Stimulated activated CD8-positive, alpha-beta memory T cell treated with anti-CD3 and anti-CD28 coated beads, Interleukin-7, amount 100 ng/mL, for 4 hours (primary cell): ENCODE measurements at places on chromosomes 3 and 15.

GRCh38 chr3:125322166-125322565 lies 53.0 kb downstream of the ZNF148 start:
- no peak for DNase-seq

- no peak for DNase-seq
These were observed 15.4 kb upstream of the BTLA start for GRCh38 chr3:112514527-112515128.

DNA sequence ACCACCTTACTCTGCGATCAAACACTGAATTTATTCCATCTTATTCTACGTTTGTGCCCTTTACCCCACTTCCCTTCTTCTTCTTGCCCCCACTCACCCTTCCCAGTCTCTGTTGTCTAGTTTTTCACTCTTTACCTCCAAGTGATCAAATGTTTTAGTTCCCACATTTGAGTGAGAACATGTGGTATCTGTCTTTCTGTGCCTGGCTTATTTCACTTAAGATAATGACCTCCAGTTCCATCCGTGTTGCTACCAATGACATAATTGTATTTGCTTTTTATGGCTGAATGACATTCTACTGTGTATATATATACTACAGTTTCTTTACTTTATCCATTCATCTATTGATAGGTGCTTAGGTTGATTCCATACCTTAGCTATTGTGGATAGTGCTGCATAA lies 78.8 kb downstream of the PDCD6IP start:
- no peak for DNase-seq

- DNase-seq = no peak
These were observed 5.2 kb downstream of the HTR3C start for GRCh38 chr3:184058029-184058428.

GRCh38 chr15:68337826-68338225 lies 60.3 kb downstream of the FEM1B start:
- DNase-seq = no peak

DNA sequence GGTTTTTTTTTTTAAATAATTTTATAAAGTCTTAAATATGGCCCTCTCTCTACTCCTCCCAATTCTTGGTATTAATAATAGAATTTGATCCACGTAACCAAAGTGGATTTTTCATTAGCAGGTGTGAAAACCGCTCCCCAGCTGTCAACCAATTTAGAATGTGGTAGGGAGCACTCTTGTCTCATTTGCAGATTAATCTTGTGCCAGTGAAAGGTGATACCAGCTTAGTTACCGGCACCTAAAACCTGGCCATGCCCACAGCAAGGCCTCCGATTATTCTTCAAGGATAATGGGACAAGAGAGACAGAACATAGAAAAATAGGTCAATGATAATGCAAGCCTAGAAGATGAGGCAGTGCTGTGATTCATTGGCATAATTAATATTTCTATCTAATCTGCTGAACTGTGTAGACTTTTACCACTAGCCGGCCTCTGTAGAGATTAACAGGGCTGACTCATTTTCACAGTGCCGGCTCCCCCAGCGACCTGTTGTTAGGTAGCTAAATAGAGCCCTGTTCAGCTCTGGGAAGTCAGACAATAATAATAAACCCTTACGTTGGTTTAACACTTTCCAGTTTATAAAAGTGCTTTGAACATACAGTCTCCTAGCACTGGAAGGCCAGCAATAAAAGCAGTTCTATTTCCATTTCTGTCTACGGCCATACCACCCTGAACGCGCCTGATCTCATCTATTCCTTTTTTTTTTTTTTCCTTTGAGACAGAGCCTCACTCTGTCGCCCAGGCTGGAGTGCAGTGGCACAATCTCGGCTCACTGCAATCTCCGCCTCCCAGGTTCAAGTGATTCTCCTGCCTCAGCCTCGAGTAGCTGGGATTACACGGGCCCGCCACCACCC lies 102.9 kb downstream of the SHQ1 start:
- no peak for DNase-seq

DNA sequence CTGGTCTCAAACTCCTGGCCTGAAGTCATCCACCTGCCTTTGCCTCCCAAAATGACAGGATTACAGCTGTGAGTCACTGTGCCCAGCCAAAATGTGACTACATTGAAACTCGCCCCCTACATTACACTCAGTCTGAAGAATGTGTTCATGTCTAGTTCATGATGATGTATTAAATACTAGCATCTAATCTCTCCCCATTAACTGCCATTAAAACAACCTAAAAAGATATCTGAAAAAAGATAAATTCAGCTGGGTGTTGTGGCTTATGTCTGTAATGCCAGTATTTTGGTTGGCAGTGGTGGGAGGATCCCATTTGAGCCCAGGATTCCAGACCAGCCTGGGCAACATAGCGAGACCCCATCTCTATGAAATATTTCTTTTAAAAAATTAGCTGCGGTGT lies 159.4 kb downstream of the PCCB start:
- DNase-seq = no peak

DNA sequence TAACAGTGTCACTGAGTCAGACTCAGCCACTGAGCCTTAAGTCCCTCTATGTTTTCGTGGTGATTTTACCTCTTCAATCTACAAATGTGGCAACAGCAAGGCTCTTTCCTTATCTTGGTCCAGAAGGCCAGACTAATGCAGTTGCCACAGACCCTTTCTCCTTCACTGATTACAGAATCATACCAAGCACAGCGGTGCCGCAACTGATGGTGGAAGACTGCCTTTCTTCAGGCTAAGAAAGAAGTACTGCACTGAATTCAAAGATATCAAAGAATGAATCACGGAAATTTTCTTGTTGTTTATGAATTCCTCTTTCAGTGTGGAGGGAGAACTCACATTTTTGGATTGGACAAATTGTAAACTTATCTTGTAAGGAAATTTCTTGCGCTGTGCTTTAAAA lies 18.6 kb downstream of the DCP1A start:
- DNase-seq = no peak

- DNase-seq = no peak
These were observed 13.2 kb downstream of the NR1I2 start for GRCh38 chr3:119794971-119795612.

- no peak for DNase-seq
These were observed 20.0 kb downstream of the GPD1L start for GRCh38 chr3:32126305-32127015.

GRCh38 chr3:99700631-99701268 lies 62.4 kb downstream of the COL8A1 start:
- DNase-seq = no peak

DNA sequence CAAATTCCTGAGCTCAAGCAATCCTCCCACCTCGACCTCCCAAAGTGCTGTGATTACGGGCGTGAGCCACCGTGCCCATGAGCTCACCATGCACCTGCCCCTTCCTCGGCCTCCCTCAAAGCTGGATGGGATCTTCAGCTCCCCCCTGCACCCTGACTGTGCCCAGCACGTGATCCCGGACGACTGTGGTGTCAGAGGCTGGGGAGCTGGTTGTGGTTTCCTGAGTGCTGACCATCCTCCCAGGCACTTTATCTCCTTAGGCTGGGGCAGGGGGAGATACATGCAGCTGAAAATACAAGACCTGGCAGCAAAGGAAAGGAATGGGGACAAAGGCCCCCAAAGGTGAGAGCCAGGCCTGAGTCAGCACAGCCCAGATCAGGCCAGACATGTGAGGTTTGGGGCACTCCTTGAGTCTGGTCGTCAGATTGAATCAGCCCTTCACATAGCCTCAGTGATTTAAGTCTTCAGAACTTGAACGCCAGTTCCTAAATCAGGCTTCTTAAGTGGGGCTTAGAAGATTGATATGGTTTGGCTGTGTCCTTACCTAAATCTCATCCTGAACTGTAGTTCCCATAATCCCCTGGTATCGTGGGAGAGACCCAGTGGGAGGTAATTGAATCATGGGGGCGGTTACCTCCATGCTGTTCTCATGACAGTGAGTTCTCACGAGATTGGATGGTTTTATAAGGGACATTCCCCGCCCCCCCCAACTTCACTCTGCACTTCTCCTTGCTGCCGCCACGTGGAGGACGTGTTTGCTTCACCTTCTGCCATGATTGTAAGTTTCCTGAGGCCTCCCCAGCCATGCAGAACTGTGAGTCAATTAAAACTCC lies 35.8 kb downstream of the PRKCD start:
- DNase-seq = peak; percentile 4

DNA sequence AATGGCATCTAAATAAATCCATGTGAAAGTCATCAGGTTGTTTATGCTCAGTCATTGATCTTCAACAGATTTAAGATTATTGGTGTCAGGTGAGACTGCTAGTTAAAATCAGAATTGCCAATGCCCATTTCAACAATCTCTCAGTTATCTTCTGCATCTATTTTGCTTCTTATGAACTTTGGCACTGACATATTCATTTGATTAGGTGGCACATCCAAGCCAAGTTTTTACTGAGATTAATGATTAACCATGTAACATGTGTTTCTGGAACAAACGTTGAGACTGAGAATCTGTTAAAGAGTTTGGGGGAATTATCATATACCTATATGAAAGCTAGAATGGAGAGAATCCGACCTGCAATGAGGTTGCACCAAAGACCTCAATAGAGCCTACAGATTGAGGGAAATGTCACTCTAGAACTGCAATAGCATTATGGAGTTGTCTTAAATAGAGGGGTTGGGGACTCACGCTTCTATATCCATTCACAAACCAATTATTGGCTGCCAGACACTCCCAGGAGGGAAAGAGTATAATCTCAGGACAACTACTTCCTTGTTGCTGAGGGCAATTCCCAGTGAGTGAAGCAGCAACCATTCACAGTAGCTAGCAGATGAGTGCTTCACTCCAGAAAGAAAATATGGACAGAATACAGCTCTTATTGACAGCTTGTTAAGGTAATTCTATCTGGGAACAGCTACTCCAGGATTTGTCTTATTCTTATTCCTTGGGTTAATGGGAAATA lies 891.3 kb downstream of the SQOR start:
- DNase-seq = no peak

DNA sequence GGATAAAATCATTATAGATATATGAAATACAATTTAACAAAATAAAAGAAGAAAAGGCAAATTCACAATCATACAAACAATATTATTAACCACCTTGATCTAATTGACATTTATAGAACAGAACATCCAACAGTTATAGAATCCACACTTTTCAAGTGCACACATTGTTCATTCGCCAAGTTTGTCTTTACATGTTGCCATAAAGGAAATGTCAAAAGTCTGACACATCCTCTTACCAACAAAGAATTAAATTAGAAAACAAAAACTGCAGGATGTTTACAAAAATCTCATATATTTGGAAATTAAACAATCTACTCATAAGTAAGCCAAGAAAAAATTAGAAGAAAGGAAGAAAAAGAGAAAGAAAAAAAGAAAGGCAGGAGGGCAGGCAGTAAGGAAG lies 909.2 kb upstream of the EPHA6 start:
- DNase-seq = no peak

GRCh38 chr3:44120721-44121582 lies 120.7 kb upstream of the TOPAZ1 start:
- DNase-seq = no peak

GRCh38 chr3:191750618-191751017 lies 289.7 kb downstream of the PYDC2 start:
- DNase-seq = no peak

DNA sequence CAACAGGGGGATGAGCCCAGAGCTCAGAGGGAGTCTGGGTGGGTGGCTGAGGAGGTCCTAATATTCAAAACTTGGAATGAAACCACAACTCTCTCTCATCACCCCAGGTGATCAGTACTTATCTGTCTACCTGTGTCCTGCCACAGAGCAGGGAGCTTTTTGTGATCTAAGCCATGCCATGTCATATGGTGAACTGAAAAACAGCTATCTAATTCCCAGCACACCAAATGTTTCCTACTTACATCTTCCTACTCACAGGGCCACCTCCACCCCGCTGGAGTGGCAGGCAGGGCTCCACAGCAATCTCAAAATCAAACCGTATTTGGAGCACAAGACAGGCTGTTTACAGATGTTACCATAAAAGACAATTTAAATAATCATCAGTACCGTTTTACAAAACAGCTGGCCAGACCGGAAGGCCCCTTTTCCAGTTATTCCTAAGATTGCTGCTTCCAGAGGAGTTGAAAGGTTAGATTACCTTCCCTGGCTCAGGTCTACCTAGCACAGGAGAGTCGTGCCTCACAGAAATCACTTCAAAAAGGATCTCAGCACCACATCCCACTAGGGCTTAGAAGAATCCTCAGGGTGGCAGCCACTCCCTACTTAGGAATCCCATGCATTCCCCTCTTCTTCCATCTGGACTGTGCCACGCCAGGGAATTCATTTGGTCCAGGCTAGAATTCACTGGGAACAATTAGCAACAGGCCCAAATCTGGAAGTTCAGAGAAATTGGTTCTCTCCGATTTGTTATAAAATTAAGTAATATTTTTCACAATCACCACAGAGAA lies 226.6 kb upstream of the IL12A start:
- no peak for DNase-seq

GRCh38 chr15:98226578-98226977 lies 266.1 kb downstream of the ARRDC4 start:
- DNase-seq = no peak

- peak; percentile 38 for DNase-seq
These were observed 64.1 kb upstream of the HEG1 start for GRCh38 chr3:125119752-125120378.

- no peak for DNase-seq
These were observed 717.6 kb upstream of the GOLIM4 start for GRCh38 chr3:168813225-168813802.
